ENCODE measurements at places on chromosomes 12 and 14.

DNA sequence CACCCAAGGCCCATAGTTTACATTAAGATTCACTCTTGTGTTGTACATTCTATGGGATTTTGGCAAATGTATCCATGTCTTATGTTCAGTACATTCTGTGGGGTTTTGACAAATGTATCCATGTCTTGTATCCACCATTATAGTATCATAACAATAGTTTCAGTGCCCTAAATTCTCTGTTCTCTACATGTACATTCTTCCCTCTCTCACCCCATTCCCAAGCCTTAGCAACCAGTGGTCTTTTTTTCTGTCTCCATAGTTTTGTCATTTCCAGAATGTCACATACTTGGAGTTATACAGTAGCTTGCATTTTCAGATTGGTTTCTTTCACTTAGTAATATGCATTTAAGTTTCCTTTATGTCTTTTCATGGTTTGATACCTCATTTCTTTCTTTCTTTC, 6.7 kb downstream of the TOGARAM1 start:
- ATAC-seq = no peak

GRCh38 chr12:57129321-57129842, 1.1 kb downstream of the LRP1 start:
- ATAC-seq = no peak

DNA sequence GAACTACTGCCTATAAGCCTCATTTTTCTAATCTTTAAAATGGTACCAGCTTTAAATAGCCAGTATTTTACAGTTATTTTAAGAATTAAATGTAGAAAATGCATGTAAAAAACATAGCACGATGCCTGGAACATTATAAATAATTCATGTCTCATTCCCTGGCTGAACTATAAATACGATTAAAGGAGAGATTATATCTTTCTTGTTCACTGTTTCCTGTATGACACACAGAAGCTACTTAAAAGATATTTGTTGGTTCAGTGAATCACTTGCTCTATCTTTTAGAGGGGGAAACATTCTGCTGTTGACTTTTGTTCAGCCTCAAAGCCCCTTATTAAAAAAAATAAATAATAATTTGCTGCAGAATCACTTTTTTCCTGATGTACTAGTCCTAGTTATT, 406.9 kb downstream of the LRFN5 start:
- no peak for ATAC-seq

GRCh38 chr14:92443741-92444140, 69.8 kb upstream of the RIN3 start:
- ATAC-seq = no peak

DNA sequence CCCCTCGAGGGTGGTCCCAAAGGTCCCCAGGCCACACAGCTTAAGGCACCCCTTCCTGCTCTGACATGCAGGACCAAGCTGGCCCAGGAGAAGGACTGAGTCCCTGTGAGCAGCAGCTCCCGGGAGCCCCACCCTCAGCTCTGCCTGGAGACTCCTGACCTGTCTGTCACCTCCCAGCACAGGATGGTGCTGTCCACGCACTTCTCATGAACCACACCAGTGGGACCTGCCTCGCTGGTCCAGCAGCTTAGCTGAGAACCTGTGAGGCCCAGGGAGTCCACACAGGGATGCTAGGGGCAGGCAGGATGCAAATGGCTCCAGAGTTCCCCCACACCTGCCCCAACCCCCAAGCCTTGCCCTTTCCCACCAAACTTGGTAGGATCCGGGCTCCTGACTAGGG, 27.7 kb downstream of the CCDC85C start:
- no peak for ATAC-seq

DNA sequence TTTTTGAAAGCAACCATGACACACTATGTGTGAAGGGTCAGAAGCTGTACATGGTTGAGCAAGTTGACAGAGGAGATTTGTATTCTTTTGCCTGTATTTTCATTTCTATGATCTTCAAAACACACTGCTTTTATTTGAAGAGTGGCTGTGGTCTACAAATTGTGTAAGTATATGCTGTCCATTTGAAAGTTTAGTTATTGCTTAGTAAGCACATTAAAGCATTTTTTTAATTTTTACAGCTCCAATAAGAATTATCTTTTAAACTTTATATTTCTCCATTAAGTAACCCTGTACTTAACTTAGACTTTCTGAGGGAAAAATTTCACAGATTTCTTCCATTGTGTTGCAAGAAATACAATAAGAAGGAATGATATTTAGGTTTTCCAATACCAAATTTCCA, 915.2 kb downstream of the SLC6A15 start:
- ATAC-seq = no peak

DNA sequence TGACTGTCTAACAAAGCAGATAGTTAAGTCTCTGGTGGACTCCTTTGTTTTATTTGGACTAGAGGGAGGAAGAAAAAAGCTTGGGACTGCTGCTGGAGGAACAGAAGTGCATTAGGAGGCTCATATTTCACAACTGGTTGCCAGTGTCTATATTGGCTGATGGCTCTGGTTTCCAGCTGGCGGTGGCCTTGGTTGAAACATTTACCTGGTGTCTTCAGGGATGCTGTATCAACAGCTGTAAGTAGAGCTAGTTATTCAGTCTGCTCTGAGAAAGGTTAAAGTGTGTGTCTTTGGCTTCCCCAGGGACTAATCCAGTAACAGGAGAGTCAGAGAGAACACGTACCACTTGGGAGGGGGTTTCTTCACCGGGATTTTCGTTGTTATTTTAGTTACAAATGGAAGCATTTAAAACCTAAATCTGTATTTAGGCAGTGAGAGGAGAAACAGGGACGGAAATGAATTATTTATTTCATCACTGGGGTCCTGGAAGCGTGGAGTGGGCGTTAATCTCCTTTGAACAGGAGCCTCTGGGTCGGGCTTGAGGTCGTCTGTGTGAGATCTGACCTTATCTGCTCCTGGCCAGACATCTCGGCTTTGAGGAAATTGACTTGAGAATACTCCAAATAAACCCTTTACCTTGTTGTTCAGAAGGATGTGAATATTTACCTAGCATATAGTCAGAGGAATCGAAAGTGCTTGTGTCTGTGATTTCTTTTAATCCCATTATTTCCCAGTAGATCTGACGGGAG, 149.9 kb downstream of the NRXN3 start:
- ATAC-seq = no peak

DNA sequence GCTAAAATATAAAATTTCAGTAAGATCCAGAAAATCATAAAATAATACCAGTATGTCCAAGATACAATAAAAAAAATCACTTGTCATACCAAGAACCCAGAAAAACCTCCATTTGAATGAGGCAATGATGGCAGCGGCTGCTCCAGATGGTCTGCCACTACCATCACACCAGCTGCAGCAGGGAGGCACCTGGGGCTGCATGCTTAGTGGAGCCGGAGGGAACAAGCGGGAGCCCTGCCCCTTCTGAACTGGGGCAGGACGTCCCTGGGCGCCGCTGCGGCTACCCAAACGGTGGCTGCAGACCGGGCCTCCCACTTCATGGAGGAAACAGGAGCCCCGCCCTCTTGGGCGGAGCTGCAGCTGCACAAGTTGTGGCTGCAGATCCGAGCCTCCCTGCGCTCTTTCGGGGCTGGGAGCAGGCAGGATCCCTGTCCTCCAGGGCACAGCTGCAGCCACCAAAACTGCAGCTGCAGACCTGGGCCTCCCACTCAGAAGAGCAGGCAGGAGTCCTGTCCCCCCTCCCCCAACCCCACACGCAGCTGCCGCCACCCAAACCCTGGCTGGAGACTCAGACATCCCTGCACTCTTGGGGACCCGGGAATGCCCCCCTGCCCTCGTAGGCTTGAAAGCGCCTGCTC, 36.1 kb upstream of the OR5AU1 start:
- ATAC-seq = peak; percentile 77

DNA sequence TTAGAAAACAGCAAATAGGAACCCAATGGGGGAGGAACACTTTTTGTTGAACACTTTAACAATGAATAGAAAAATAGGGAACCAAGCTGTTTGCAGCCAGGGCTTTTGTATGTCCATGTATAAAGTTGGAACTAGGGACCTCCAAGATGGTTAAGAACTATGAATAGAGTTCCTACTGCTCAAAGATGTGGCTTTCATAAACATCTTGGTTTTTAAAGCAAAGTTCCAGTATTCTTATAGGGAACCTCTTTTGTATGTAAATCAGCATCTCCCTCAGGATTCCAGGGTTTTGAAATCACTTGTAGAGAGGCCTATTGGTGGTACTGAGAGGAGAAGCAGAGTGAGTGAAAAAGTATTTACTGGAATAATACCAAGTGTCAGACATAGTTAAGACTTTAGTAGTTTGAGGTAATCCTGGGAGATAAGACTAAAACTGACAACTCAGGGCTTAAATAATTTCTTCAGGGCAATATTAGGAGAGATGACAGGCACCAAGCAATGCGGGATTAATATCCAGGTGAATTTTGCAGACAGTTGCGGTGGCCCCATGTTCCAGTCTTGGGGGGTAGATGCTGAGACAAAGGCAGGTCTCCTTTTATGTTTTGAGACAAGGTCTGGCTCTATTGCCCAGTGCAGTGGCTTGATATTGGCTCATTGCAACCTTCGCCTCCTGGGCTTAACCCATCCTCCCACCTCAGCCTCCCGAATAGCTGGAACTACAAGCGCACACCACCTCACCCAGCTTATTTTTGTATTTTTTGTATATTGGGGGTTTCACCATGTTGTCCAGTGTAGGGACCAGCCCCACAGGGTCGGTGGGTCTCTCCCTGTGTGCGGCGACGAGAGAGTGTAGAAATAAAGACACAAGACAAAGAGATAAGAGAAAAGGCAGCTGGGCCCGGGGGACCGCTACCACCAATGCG, 10.4 kb upstream of the EID3 start:
- ATAC-seq = no peak

DNA sequence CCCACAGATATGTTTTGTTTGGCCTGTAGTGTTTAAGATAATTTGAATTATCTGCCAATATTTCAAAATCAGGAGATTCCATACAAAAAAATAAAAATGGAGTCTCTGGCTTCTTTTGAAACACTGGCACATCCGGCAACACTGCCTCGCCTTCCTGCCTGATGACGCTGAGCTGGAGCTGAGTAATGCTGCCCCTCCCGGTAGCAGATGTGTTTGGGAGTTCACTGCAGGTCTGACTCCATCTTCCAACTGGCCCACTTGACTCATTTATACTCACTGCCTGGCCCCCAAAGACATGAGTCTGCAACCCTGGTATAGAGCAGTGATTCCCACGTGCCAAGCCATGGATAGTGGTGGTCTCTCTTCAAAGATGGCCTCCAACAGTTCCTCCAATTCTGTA, 7.4 kb downstream of the CIT start:
- ATAC-seq = no peak

DNA sequence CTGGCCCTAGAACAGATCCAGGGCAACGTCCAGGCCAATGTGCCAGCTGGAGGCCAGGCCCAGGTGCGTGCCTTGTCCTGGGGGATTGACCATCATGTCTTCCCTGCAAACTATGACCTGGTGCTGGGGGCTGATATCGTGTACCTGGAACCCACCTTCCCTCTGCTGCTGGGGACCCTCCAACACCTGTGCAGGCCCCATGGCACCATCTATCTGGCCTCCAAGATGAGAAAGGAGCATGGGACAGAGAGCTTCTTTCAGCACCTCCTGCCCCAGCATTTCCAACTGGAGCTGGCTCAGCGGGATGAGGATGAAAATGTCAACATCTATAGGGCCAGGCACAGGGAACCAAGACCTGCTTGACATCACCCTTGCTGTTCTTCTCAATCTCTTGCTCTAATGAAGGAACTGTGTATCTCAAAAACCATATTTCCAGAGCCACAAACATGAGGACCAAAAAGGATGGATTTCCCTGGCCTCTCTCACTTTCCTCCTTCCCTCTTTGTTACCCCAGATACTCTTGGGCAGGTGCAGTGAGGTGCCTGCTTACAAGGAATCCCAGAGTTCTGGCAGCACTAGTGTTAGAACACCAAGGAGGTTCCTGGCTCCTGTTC, 2.2 kb upstream of the TSFM start:
- ATAC-seq = no peak

GRCh38 chr12:68831751-68832503, 23.9 kb downstream of the MDM2 start:
- ATAC-seq = no peak

DNA sequence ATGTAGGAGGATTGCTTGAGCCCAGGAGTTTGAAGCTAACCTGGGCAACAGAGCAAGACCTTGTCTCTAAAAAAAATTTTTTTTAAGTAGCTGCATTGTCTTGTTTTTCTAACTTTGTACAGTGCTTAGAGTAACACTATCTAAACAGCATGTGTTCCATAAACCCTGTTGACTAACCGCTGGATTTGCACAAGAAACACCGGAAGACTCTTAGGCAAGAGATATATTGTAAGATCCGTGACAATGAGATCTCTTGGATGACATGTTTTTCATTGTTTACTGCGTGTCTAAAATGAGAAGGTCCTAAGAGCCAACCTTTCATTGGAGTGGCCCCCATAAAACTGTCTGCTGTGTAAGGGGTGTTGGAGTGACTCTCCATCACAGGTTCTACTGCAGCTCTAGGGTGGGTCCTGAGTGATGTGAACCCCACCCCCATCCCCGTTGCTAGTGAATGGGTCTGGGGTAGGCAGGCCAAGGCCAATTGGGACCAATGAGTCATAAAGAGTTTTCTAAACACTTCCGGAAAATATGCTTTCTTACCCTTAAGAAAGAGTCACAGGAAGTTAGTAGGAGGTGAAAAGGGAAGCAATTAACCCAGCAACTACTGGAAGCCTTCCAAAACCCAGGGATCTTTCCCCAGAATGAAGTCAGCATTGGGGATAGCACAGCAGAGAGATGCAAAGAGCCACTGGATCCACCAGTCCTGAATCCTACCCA, 24.3 kb upstream of the PCNX1 start:
- ATAC-seq = no peak

GRCh38 chr14:49159081-49159480, 427.1 kb downstream of the RPS29 start:
- ATAC-seq = no peak

GRCh38 chr14:102620413-102620812, 28.0 kb downstream of the RCOR1 start:
- no peak for ATAC-seq

DNA sequence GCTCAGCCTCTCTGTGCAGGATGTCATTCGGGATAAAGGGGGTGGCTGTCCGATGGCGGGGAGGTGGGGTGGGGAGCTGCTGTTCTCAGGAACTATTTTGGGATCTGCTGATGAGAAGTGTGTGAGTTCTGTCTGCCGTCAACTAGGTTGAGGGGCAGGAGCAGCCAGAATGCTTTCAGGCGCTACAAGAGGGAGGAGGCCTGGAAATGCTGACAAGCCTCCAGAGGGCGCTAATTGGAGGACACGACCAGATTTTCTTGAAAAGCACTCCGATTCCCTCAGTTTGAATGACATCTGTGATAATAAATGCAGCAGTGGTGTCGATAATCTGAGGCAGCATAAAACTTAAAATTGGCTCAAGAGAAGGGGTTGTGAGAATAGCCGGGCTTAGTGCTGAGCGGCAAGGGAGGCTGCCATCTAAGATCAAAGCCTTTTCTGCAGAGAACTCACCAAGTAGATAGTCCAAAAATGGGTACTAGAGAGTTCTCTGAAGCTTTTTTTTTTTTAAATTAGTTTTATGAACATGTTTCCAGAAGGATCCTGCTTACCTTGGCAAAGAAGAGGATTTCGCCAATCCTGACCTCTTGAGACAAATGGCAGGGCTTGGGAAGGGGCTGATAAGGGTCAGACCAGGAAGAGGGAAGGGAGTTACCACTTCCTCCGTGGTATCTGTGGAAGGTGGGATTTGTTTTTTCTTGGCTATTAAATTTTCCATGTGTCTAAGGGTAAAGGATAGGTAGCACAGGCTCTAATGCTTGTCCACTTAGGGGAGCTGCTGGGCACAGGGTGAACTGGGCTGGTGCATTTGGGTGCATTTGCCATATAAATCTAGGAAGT, 94.4 kb downstream of the CRACR2A start:
- ATAC-seq = no peak

Measured in activated CD4-positive, CD25-positive, alpha-beta regulatory T cell treated with anti-CD3 and anti-CD28 coated beads, Interleukin-2, amount 50 U/mL, for 24 hours (primary cell).